IgD-negative memory B cell (primary cell): ENCODE measurements at places on chromosomes 7 and 10. TPM values are rescaled to one million over a fixed set of nuclear protein-coding genes. Genes with fewer than 3 reads are reported as not detected.

The GIMAP8 gene
- polyA plus RNA-seq: 1.4 TPM

The NPC1L1 gene
- polyA plus RNA-seq: not detected

The TMEM213 gene
- polyA plus RNA-seq: not detected

The GET4 gene
- polyA plus RNA-seq: 31.2 TPM

The JAZF1 gene
- polyA plus RNA-seq: 13.7 TPM

The SFR1 gene
- 12.4 TPM for polyA plus RNA-seq

The ZPBP gene
- not detected for polyA plus RNA-seq

The TAS2R41 gene
- polyA plus RNA-seq: not detected

The TNRC18 gene
- 1.3 TPM for polyA plus RNA-seq

The CYP2E1 gene
- not detected for polyA plus RNA-seq

The PNLIPRP2 gene
- not detected for polyA plus RNA-seq

The UNCX gene
- polyA plus RNA-seq: not detected

The CYP26A1 gene
- polyA plus RNA-seq: not detected

The PLEKHS1 gene
- polyA plus RNA-seq: not detected

The OR6B1 gene
- not detected for polyA plus RNA-seq

The UCMA gene
- polyA plus RNA-seq: not detected

The SLC29A4 gene
- not detected for polyA plus RNA-seq

The C10orf105 gene
- not detected for polyA plus RNA-seq

The ANKRD30A gene
- polyA plus RNA-seq: not detected

The ATP6V1F gene
- 325 TPM for polyA plus RNA-seq

The HOXA7 gene
- polyA plus RNA-seq: 1.0 TPM

The NKX6-2 gene
- polyA plus RNA-seq: not detected

The GNA12 gene
- polyA plus RNA-seq: 16.4 TPM

The TRIP6 gene
- 4.6 TPM for polyA plus RNA-seq

The GIMAP6 gene
- 4.6 TPM for polyA plus RNA-seq

The AS3MT gene
- not detected for polyA plus RNA-seq

The ZNF716 gene
- polyA plus RNA-seq: not detected

The PRLHR gene
- polyA plus RNA-seq: not detected
